Mesendoderm (in vitro differentiated cells): ENCODE measurements at places on chromosomes 12 and 14.

- DNase-seq: no peak
These were observed 44.1 kb downstream of the VWF start for GRCh38 chr12:6080149-6081045.

GRCh38 chr12:82290415-82290814 lies 67.8 kb downstream of the CCDC59 start:
- no peak for DNase-seq

DNA sequence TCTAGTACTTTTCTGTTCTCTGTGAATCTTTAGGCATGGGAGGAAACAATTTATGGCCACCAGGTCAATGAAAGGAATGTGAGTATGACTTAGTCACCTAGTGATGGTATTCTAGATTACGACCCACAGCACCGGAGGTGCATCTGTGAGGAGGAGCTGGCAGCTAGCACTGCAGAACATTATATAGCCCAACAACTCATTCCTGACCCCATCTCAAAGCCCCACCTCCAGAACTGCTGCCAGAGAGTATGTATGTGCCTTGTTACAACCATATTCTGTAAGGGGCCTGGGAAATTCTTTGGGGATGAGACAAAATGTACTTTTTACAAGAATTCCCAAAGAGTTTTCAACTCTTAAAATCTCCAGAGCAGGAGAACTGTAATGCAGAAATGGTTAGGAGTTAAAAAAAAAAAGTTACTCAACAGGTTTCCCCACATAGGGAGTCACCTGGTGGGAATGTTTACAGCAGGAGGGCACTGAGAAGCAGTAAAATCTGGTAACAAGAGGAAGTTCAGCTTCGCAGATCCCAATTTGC lies 34.9 kb upstream of the CERS5 start:
- peak; percentile 94 for DNase-seq

GRCh38 chr14:76977793-76978720 lies 50.5 kb downstream of the IRF2BPL start:
- no peak for DNase-seq

DNA sequence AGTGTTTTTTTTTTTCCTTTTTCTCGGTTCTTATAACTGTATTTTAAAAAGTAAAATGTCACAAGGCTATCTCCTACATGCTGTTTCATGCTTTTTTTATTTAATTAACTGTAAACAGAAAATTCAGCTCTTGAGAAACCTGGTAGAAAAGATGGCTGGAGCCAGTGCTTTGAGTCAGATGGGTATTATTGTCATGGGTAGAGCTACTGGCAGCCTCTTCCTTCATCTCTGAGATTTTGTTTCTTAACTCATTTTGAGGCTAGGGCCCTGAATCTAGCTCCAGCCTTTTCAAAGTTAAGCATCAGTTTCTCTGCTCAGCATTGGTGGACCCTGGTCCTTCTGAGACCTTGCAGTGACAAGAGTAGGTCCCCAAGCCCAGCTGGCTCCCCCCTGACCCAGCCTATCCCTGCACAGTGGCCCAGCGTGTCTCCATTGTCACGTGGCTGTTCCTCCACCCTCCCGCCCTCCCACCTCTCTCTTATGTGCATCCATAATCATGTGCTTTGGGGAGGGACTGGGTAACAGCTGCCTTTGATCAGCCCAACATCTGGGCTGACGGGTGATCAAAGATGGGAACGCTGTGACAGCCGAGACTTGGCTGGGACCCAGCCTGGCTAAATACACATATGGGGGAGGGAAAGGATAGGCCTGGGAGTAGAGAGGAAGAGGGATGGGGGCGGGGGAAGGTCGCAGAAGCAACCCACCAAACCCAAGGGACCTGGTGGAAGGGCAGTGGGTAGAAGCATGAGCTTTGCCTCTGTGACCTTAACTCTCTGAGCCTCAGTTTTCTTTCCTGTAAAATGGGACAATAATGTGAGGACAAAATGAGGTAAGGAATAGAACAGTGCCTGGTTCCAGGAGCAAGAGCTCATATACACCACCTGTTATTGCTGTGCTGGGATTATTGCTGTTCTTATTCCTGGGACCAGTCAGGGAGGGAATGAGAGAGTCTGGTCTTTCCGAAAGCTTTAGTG lies 24.4 kb upstream of the RBM19 start:
- no peak for DNase-seq

GRCh38 chr12:50390316-50390741 lies 6.1 kb downstream of the FAM186A start:
- peak; percentile 56 for DNase-seq

DNA sequence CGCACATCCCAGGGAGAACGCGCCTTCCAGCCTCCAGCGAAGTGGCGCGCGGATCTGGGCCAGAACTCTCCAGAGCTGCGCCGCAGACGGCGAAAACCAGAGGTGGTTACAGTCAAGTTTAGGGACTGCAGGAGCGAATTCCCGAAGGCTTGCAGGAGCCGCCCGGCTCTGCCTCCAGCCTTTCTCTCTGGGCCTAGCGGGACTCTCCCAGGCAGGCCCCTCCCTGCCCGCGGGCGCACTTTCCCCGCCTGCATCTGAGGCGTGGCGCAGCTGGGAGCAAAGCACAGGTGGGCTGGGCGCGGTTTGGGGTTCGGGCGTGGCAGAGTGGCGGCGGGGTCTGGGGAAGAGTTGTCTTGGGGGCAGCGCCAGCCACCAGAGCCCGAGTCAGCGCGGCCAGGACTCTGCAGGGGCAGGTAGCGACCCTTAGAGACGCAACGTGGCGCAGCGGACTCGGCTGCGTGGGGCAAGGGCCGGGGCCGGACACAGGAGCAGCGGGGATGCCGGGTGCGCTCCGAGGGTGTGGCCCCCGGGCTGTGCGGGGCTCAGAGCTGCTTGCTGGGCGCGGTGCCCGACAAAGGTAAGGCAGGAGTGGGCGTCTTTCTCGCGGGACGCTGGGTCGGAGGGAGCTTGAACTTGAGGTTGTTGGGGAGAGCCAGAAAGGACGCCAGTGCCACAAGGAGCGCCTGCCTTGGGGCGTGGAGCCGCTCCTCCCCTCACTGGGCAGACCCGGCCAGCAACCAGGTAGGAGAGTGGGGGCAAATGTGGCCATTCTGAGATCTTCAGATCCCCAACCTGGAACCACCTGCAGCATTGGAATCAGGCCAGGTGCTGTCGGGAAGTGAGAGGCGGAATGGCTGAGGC lies 1126.0 kb downstream of the AACS start:
- peak; percentile 81 for DNase-seq

GRCh38 chr14:81144824-81145603 lies 75.7 kb downstream of the GTF2A1 start:
- DNase-seq: no peak

GRCh38 chr12:3363608-3364007 lies 127.4 kb upstream of the PRMT8 start:
- no peak for DNase-seq

DNA sequence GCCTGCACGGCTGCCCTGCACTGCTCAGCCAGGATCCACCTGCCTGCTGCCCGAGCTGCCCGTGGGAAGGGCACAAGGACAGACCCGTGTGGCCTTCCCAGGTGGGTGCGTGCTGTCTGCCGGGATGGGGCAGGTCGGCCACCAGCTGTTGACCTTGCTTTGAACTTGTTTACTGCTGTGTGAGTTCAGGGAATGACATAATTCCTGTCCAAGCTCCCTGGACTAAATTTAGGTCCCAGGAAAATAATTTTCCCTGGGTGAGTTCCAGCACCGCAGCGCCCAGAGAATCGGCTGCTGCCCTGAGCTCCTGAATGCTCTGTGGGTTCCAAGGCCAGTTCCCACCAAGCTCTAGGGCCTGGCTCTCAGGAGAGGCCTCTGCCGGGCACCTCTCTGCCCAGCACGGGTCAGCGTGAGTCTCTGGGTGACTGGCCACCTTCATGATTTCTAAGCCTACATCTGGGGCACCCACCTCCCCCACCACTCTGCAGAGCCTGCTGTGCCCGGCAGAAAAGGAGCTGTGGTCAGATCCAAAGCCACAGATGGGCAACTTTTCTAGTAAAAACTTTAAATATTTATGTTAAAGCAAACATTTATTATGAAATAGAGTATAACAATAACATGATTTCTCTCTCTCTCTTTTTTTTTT lies 27.2 kb upstream of the MLXIP start:
- no peak for DNase-seq

DNA sequence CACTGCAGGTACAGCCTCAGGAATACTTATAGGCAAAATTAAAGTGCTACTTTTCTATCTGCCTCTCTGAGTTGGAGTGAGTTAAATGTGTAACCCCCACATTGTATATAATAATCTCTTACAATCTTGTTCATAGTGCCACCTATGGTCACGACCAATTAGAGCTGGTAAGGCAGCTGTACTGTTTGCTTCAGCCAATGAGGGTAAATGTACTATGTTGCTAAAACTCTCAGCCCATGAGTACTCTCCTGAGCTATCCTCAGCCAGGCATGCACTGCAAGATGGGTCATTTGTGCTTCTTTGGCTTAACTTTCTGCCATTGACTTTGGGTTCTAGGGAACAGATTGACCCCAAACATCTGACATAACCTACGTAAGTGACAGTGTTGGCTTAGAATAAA lies 15.0 kb upstream of the MDM2 start:
- DNase-seq: peak; percentile 65

GRCh38 chr12:75505706-75506312 lies 5.6 kb downstream of the KRR1 start:
- DNase-seq: no peak

DNA sequence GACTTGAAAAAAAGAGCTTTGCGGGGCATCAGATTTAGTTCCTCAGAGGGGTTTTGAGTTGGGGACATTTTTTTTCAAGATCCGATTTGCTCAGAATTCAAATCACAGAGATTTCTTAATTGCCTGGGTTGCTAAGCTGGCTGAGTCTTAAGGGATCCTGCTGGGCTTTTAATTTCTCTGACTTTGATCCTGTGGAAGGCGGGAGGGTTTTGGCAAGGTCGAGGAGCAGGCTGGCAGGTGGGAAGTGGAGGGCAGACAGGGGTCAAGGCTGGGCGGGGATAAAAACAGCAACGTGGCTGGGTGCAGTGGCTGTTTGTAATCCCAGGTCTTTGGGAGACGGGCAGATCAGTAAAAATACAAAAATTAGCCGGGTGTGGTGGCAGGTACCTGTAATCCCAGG lies 33.5 kb upstream of the CCDC63 start:
- DNase-seq: no peak

DNA sequence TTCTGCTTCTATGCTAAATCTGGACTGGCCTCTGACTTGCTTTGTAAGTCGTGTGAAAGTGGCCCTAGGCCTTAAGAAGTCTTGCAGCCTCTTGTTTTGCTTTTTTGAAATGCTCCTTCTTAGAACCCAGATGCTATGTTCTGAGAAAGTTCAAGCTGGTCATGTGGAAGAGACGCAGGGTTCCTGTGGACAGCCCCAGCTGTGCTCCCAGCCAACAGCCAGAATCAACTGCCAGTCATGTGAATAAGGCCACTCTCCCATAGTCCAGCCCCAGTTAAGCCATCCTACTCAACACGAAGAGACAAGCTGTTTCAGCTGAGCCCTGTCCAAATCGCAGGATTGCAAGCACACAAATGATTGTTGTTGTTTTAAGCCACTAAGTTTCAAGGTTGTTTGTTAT lies 37.3 kb upstream of the TBPL2 start:
- no peak for DNase-seq

GRCh38 chr14:100212476-100213333 lies 26.2 kb upstream of the YY1 start:
- no peak for DNase-seq

GRCh38 chr14:22602862-22603261 lies 4.8 kb downstream of the ABHD4 start:
- no peak for DNase-seq

DNA sequence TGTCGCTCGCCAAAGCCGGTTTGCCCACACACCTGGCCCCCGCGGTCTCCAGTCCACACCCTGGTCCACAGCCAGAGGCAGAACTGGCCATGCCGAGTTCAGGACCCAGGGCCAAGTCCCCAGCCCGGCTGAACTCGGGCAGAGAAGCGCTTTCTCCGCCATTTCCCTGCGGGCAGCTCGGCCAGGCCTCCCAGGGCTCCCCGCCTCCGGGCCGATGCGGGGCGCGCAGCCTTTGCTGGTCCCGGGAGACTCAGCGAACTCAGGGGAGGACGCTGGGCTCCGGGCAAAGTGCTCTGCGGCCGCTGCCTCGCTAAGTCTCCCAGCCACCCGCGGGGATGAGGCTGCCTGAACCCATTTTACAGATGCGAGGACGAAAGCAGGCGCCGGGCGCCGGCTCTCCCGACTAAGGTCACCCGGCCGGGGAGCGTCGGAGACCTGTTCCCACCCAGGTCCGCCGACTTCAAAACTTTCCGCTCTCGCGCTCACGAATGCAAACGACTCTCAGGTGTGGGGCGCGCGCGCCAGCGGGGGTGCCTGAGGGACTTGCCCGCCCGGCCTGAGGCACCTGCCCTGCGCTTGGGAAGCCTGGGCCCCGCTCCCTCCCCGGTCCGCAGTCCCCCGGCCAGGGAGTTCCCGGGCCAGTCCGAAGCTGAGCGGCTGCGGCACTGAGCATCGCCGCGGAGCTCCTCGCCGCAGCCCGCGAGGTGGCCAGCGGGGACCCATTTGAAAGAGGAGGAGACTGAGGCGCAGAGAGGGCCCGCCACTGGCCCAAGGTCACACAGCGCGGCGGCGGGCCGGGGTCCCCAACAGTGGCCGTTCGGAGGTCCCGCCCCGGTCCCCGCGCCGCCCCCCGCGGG lies 627 bp downstream of the TESC start:
- DNase-seq: no peak

DNA sequence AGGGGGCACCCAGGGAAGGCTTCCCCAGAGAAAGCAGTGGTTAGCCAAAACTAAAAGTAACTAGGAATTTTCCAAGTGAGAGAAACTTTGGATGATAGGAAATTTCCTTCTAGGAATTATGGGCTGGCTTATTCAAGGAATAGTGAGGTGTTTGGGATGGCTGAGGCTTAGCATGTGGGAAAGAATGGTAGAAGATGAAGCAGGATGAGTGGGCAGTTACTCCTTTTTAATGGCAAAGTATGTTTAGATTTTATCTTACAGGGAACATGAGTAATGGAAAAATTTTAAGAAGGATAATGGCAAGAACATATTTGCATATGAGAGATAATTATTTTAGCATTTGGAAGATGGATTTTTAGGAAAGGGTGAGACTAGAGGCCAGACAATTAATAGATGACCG lies 197.6 kb downstream of the SLC38A4 start:
- no peak for DNase-seq

DNA sequence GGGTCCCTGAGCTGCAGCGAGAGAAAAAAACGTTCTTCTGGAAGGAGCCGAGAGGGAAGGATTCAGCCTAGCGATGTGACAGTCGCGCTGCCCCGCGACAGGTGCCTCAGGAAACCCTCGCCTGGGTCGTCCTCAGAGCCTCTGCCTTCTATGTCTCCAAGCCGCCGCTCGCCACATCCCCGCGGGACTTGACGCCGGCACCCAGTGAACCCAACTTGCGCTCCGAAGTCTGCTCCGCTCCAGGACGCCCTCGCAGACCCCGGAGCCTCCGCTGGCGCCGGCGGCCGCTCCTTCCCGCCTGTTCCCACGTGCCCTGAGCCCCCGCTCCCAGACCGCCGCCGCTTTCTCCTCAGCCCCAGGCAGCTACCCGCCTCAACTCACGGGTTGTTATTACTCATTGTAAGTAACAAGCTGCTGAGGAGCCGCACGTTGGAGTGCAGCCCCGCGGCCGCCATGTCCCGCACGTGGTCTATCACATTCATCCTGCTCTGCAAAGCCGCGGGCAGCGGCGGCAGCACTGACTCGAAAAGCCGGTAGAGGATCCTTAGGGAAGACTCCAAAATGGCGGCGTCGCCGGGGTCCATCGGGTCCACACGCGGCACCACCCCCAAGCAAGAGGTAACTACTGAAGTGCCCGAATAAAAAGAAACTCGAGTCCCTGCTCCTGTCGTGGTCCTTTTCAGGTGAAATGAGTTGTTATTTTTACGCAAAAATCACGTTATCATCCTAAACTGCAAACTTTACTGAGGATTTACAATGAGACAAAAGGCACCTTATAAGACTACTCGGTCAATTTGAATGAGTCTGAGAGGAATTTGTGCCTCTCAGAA lies at the start of gene ANAPC7:
Gene ANAPC7, minus strand, starts transcription at position 563 of the 830 bp plus-strand sequence. Its CDS starts 81 bp downstream, at position 482.
- DNase-seq: peak; percentile 96

GRCh38 chr12:50415899-50416479 lies 15.3 kb downstream of the LARP4 start:
- DNase-seq: no peak
